Foreskin keratinocyte (primary cell): ENCODE measurements at places on chromosomes 3 and 15.

GRCh38 chr15:58726867-58727266 lies 22.6 kb downstream of the ADAM10 start:
- DNase-seq = no peak

DNA sequence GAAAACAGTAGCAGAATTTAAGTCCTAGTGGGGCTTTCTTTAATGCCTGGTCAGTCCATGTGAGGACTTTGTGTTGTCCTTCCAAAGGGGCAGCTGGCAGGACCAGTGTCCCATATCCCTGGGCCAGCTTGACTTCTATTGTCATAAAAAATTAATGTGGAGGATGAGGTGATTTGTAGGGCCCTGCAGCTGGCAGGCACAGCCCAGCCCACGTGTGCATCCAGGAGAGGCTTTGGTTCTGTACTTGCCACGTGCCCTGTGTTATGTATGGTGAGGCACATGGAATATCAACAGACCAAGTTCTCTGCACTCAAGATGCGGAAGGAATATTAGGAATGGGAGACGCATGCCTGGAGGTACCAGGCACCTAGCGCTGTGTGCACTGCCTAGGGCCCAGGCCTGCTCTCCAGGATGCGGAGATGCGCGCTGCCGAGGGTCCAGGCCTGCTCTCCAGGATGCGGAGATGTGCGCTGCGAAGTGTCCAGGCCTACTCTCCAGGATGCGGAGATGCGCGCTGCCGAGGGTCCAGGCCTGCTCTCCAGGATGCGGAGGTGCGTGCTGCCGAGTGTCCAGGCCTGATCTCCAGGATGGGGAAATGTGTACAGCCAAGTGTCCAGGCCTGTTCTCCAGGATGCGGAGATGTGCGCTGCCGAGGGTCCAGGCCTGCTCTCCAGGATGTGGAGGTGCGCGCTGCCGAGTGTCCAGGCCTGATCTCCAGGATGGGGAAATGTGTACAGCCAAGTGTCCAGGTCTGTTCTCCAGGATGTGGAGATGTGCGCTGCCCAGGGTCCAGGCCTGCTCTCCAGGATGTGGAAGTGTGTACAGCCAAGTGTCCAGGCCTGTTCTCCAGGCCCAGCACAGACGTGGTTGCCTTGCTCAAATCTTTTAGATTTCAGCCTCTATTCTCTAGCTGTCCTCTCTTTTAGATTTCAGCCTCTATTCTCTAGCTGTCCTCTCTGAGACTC lies 183.3 kb upstream of the ROPN1 start:
- DNase-seq = no peak

DNA sequence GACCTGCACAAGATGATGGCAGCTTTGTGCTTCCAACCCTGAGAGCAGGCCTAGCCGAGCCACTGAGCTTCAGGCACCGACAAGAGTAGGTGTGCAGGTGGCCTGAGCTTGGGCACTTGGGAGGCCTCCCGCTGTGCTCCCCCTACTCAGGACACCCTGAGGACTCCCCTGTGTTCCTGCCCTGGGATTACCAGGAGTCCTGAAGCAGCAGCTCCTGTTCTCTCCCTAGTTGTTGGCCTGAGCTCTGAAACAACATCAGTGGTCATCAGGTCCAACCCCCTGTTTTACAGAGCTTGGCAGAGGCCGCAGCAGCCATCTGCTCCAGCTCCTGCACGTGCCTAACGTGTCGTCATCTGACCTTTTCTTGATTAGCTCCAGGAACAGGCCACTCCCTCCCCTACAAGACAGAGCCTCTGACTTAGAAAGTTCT lies 8.0 kb upstream of the MESP2 start:
- no peak for DNase-seq

GRCh38 chr3:43346978-43347749 lies 60.8 kb downstream of the SNRK start:
- no peak for DNase-seq

DNA sequence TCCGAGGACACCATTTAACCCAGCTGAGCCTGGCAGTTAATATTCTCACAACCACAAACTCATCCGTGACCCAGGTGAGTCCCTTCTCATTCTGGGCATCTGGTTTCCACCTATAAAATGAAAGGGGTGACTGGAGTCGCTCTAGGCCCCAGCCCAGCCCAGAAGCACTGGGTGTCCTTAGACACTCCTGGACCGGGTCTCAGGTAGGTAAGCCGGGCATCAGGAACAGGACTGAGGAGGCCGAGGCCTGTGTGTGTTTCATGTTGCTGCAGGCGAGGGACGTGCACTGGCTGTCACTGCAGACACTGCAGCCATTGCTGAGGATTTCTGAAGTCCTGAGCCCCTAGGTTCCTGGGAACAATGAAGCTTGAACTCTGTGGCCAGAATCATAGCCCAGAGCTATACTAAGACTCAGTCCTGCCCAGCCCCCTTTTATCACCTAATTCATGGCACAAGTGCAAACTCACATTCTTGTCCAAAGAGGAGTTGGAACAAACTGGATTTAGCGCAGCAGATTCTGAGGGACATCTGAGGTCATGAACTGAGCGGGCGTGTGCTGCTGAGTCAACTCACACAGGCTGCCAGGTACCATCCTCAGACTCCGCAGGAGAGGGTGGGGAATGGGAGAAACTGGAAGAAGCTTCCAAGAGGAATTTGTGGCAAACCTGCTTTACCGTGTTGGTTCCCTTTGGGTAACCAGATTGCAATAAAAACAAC lies 184.9 kb downstream of the FAM43A start:
- DNase-seq = peak; percentile 40

GRCh38 chr3:175307642-175308041 lies 448.5 kb downstream of the NAALADL2 start:
- no peak for DNase-seq

DNA sequence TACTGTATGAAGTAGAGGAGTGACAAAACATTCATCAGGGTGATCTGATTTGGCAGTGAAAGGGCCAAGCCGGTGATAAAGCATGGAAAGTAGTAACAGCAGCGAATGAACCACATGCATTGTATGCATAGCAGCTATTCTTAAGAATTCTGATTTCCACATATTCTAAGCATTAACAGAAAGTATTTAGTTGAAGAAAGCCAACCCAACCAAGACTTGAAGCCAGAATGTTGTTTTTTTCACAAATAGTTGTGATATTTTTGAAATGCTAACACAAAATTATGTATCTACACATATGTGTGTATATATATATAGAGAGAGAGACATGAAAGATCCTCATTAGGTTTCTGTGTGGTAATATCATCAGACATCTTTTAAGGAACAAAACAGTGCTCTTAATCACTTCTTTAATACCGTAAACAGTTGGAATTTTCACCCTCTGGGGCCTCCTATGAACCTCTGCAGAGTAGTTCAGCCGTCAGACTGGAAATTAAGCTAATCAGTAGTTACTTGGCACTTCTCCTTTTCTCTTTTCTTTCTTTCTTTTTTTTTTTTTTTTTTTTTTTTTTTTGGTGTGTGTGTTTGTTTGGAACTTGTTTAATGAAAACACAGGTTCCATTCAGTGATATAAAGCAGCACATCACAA lies 139.6 kb downstream of the CMSS1 start:
- no peak for DNase-seq

DNA sequence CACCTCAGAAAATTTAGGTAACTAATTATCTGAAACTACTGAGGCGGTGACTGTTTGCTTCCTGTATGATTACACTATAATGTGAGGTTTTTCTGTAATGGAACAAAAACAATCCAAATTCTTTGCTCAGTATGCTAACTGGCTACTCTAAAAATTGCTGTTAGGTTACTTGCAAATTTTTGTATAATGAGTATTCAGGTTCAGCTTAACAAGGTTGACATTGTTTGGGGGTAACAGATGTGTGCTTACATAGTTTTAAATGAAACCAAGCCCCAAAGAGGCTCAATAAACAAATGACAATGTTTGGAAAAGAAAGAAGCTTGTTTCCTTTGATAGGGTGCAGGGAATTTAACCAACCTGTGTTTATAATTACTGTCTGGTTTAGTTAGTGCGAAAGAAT lies 414.5 kb upstream of the MDFIC2 start:
- no peak for DNase-seq

- no peak for DNase-seq
These were observed 139.1 kb upstream of the EIF1B start for GRCh38 chr3:40170395-40170794.

DNA sequence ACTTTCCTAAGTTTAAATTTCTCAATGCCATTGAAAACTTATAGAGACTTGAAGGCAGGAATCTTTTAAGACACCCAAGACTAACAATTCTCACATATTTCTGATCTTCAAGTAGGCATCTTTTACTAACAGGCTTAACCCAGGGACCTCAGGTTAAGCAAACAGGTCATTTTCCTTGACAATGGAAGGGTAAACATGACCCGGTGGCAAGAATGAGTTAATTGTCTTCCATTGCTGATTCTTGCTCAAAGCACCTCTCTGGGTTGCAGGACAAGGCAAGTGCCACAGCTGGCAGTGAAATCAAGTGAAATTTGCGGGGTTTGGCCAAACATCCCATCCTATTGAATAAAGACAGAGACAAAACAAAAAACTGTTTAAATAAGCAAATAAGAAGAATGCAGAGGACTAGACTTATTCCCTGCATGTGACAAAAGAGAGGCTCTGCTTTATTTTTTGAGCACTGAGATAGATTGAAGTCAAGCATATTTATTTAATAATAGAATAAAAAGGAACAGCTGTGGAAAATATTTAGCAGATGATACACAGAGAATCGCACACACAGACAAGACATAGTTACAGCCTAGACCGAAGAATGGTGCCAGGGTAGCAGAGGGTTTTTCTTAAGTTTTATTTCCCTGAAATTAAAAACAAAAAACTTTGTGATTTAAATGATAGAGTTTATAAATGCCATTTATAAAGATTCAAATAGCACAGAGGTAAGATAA lies 56.0 kb upstream of the MITF start:
- no peak for DNase-seq

DNA sequence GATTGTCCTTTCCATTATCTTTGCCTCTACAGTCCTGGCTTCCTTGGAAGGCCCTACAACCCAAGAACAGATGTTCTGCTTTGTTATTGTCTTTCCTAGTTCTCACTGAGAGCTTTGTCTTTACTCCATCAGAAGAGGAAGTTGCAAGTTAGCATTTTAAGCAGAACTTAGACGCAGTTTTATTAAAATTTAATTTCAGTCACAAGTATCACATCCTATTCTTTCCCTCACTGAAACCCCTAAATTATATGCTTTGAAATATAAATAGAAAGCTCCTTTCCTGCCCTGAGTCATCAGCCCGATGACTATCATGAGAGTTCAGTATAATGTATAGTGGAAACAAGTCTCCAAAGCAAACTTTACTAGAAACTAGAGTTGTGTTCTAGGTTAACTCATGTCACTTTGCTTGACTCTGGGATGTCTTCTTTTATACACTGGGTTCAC lies 291.2 kb upstream of the RBMS3 start:
- peak; percentile 19 for DNase-seq
